ENCODE measurements at places on chromosomes 2 and 18. TPM values are rescaled to one million over a fixed set of nuclear protein-coding genes. Genes with fewer than 3 reads are reported as not detected.

The PRKAG3 gene
- not detected for total RNA-seq

The LYPD1 gene
- 0.26 TPM for total RNA-seq

The LDLRAD4 gene
- total RNA-seq = 0.16 TPM

The CTLA4 gene
- total RNA-seq = not detected

The PRSS56 gene
- total RNA-seq = not detected

The RSAD2 gene
- total RNA-seq = under 0.01 TPM

The ANKRD62 gene
- total RNA-seq = not detected

The DGKD gene
- total RNA-seq = 9.3 TPM

The HOXD12 gene
- total RNA-seq = not detected

The CFC1 gene
- not detected for total RNA-seq

The G6PC2 gene
- not detected for total RNA-seq

The TRIM54 gene
- total RNA-seq = 0.09 TPM

The UPP2 gene
- not detected for total RNA-seq

The RPE gene
- 75.6 TPM for total RNA-seq

The ASIC4 gene
- 0.16 TPM for total RNA-seq

The LRP1B gene
- total RNA-seq = under 0.01 TPM

The POTEJ gene
- not detected for total RNA-seq

The SERPINB7 gene
- not detected for total RNA-seq

The PXDN gene
- 73.5 TPM for total RNA-seq

The CCDC102B gene
- total RNA-seq = 5.3 TPM

The SULT1C2 gene
- under 0.01 TPM for total RNA-seq

The GAL3ST2 gene
- 0.09 TPM for total RNA-seq

The POMC gene
- not detected for total RNA-seq

The BCL2 gene
- total RNA-seq = 0.86 TPM

The RASGRP3 gene
- total RNA-seq = 0.63 TPM

The PDE6D gene
- 8.2 TPM for total RNA-seq

The TTL gene
- 19.4 TPM for total RNA-seq

The CAPN14 gene
- 0.16 TPM for total RNA-seq

The UBR3 gene
- 21.6 TPM for total RNA-seq

The KLHL30 gene
- total RNA-seq = 0.09 TPM

The SCN7A gene
- 14.3 TPM for total RNA-seq

The CKAP2L gene
- 1.3 TPM for total RNA-seq

The LIMS4 gene
- 0.77 TPM for total RNA-seq

The PROKR1 gene
- total RNA-seq = not detected

The CD226 gene
- total RNA-seq = 0.34 TPM

The DPYSL5 gene
- not detected for total RNA-seq

The LIPG gene
- 0.17 TPM for total RNA-seq

The ST8SIA5 gene
- not detected for total RNA-seq

The IL1RL1 gene
- 0.17 TPM for total RNA-seq

The LYG1 gene
- total RNA-seq = 0.16 TPM

The IER3IP1 gene
- total RNA-seq = 41.5 TPM

The TMEM182 gene
- 2.1 TPM for total RNA-seq

The OSBPL1A gene
- total RNA-seq = 59.4 TPM

The FEV gene
- not detected for total RNA-seq

The PTPRN gene
- total RNA-seq = 7.2 TPM

The ATP6V1B1 gene
- total RNA-seq = 0.79 TPM

The ATOH8 gene
- total RNA-seq = 29.5 TPM
